Foreskin keratinocyte (primary cell): ENCODE measurements at places on chromosomes 3 and 15. TPM values are rescaled to one million over a fixed set of nuclear protein-coding genes. Genes with fewer than 3 reads are reported as not detected.
A peak's percentile ranks its signal among the peaks of the same experiment; 100 is the strongest.

DNA sequence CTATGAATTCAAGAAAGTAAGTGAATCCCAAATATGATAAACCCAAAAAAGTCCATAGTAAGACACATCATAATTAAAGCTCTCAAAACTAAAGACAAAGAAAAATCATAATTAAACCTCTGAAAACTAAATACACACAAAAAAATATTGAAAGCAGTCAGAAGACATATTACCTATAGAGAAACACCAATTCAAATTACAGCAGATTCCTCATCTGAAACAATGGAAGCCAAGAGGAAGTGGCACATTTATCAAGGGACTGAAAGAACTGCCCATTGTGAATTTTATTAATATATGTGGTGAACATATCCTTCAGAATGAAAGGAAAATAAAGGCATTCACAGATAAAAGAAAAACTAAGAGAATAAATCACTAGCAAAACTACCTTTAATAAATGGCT lies 128.2 kb downstream of the SCAPER start:
- DNase-seq, result no peak

- DNase-seq, result no peak
Observed at GRCh38 chr15:75532413-75533250, 46.5 kb downstream of the PTPN9 start.

DNA sequence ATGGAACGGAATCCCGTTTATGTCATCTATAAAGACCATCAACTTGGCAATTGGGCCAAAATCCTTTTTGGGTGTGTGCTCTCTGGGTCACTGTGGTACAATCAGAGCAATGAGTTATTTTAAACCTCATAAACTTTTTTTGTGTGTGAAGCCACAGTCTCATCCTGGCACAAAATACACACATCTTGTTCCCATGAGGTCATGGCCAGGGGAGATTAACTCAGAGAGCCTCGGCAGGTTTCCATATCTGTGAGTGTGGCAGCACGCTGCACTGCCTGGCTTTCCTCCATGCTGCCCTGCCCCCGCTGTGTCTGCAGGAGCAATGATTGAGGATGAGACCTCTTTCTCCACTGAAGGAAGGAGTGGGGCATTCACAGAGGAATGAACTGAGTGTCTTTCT lies 54.0 kb upstream of the DLG1 start:
- no peak for DNase-seq

DNA sequence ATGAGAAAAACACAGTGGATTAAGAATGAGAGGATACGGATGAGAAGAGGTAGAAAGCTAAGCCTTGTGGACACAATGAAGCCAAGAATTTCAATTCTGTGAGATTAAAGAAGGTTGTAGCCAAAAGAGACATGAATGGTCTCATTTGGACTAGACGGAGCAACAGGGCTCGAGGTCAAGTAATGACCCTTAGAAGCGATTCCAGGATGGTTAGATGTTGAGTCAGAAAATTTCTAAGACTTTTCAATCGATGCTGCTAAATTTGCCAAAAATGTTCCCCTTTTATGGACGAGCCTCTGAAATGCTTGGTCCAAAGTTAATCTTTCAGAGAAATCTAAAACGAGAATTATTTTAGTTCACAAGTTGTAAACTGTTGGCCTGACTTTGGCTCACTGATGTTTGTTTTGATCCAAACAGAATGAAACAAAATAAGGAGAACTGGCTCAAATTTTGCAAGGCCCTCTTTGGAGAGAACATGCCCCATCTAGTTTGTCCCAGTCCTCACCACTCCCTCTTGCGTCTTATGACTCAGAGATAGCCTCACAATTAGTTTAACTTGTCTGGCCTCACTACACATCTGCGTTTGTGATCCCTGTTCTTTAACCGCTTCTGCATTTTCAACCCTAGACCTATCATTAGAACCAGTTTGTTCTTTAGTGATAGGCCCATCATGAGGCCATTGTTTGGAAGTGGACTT lies 235.5 kb downstream of the PDZRN3 start:
- DNase-seq, result peak; percentile 30

DNA sequence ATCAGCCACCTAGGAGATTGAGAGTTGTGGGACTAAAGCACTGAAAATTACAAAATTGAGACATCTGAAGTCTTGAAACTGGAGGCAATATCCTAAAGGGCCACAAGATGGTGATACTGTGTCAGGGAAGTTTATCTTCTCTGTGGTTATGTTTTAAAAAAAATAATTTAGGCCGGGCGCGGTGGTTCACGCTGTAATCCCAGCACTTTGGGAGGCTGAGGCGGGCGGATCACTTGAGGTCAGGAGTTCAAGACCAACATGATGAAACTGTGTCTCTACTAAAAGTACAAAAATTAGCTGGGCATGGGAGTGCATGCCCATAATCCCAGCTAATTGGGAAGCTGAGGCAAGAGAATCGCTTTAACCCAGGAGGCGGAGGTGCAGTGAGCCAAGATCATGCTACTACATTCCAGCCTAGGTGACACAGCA lies 17.9 kb upstream of the NIT2 start:
- no peak for DNase-seq

DNA sequence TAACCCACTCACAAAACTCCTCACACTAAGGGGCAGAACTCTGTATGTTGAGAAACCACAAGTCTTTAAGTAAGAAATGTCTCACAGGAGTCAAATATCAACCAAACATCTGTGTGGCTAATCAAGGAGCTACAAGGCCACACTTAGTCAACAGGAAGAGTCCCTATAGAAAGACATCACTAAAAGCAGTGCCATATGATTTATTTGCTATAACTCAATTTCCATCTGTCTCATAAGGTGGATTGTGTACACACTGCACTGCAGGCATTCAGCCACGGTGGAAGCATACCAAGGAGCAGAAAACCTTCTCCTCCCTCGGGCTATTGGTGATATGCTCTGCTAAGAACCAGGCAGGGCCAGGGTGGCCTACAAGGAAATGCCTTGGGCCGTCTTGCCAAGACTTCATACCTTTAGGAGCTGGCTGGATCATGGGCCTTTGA lies 197.6 kb upstream of the CFAP20DC start:
- DNase-seq, result peak; percentile 55

- DNase-seq, result no peak
Observed at GRCh38 chr3:192515664-192516045, 211.7 kb downstream of the FGF12 start.

DNA sequence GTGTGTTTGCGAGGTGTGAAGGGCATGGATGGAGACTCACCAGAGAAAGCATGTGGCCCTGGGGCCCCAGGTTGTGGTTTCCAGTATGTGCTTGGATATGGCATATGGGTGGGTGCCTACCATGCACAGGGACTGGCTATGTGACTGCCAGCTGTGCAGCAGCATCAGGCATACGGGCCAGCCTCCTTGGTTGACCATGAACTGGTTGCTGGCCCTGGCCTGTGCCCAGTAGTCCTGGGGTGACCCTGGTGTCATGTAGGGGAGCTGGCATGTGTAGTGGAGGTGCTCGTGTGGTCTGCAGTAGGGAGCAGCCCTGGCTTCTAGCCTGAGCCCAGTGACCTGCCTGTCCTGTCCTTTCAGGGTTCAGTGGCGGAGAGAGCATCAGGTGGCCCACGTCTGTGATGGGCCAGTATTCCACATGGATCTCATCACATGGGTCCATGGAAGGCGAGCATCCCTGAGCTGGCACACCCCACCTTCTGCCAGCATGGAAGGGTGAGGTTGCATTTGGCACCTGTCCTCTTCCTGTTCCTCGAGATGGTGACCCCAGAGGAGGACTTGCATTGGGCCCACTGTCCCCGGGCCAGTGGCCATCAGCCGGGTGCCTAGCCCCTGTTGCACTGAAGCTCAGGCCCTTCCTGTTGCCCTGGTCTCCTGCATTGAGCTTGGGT lies 228.9 kb downstream of the SNRPN start:
- DNase-seq, result no peak

DNA sequence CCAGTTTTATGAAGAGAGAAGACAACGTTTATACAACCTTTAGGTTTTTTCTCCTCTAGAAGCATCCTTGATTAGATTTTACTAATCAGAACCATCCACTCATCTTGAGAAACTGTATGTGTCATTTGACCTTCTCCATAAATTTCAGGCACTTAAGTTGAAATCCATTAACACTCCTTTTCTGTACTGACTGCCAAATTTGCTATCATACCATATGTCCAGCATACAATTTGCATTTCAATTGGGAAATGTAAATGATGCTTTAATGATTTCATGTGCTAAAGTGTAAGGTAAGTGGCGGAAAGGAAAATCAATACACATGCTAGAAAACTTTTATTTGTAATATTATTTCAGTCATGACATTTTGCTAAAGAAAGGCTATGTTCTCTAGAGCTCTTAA lies 731.6 kb downstream of the GBE1 start:
- DNase-seq, result no peak

DNA sequence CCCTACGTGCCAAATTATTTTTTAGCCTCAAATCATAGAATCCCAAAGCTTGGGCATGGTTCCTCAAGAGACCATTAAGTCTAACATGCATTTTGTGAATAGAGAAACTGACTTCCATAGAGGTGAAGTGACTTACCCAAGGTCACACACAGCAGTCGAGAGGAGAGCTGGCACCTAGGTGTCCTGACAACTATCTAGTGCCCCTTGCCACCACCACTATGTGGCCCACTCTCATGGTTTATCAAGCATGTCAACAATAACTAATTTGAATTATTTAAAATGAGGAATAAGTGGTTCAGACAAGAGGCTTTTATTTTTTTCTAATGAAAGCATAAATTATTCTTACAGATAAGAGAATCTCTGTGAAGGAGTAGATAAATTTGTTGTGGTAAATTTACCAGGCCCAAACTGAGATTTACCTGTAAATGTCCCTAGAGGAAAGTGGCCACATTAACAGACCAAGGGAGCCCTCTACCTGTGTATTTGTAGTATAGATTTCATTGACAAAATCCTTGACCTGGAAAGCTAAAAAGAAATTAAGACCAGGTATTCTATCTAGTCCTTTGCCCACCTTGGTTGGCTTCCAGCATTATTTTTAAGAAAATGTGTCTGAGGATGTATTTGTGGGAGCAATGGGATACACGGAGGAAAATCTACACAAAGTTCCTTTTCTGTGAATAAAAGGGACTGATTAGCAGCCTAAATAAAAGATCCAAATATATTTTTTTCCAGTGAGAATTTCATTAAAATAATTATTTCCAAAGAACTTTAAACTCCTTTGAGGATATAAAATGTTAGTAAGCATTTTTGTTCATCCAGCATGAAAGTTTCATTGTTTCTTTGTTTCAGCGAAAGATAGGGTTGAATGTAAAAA lies 49.1 kb downstream of the IQCH start:
- DNase-seq, result peak; percentile 4

DNA sequence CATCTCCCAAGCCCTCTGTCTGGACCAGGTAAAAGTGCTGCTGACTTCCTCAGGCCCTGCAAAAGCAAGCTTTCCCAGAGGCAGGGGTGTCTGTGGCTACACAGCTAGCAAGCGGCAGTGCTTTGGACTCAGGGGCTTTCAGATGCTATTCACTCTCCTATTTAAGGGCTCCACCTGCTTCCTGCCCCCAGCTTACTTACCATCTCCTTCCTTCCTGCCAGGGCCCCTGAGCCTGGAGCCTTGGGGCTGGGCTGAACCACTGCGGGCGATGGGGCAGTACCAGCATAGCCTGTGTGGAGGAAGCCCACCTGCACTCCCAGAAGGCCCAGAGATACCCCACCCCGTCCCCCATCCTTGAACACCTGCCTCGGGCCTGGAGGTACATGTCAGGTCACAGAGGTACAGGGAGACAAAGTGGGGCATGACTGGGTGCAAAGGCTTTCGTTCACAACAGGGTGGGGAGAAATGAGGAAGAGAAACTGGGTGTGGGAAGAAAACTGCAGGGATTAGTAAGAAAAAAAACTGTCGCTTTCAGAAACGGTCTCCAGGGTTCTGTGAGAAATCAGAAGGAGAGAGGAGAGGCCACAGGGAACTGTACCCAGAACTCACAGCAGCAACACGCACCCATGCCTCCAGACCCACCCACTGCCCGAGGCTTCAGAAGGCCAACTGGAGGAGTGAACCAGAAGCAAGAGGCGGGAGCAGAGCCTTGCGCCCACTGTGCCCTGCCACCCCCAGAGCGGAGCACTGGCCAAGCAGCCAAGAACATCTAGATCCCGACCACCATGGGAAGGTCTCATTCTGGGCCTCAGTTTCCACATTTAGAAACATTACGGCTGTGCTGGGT lies 49.5 kb downstream of the CCDC12 start:
- no peak for DNase-seq

DNA sequence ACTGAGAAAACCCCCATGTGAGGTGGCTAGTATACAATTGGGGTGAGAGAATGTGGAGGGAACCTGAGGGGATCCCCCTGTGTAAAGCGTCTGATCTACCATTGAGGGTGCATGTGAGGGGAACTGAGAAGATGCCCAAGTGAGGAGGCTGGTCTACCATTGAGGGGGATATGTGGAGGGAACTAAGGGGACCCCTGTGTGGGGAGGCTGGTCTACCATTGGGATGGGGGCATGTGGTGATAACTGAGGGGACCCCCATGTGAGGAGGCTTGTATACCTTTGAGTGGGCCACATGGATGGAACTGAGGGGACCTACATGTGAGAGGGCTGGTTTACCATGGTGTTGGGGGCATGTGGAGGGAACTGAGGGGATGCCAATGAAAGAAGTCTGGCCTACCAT lies 160.8 kb downstream of the FBLN2 start:
- no peak for DNase-seq

DNA sequence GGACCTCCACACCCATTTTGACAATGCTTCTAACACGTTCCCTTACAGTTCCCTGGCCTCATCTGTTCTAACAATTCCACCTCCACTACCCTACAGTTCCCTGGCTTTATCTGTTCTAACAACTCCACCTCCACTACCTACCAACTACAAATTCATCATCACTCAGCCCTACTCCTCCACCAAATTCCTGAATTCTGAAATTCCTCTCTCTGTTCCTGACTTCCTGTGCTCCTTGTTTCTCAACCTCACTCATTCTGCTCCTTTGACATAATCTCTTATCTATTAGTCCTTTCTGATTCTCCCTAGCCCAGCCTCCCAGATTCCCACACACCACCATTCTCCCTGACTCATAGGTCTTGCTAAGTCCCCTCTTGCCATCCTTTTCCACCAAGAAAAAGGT lies 22.5 kb downstream of the UPK1B start:
- peak; percentile 42 for DNase-seq

DNA sequence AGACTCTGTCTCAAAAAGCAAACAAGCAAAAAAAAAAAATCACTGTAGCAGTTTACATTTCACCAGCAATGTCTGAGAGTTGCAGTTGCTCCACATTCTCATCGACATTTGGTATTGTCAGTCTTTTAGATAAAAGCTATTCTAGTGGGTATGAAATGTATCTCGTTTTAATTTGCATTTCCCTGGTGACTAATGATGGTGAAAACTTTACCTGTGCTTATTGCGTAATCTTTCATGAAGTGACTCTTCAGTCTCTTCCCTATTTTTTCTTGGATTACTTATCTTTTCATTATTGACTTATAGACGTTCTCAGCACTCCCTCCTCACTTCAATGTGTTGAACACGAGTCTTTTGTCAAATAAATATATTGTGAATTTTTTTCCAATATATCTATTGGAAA lies 37.2 kb upstream of the CLSTN2 start:
- peak; percentile 42 for DNase-seq

Gene CCR9
- not detected in 2 replicates for polyA plus RNA-seq

Gene SPINK8
- polyA plus RNA-seq, result not detected in 2 replicates

Gene MEX3B
- polyA plus RNA-seq, result 0.39 and 0.51 TPM in 2 replicates

Gene SAMD7
- polyA plus RNA-seq, result not detected in 2 replicates

Gene GOLGA6A
- polyA plus RNA-seq, result not detected in 2 replicates

Gene SCN11A
- not detected in 2 replicates for polyA plus RNA-seq

Gene ADAMTS7
- 0.42 and 0.92 TPM in 2 replicates for polyA plus RNA-seq

Gene MESP1
- polyA plus RNA-seq, result 0.47 and 0.63 TPM in 2 replicates

Gene CPEB1
- 0.03 TPM in 1 of 2 replicates, not detected in the other for polyA plus RNA-seq

Gene ADPGK
- 23.8 and 29.6 TPM in 2 replicates for polyA plus RNA-seq

Gene PRSS50
- not detected in 2 replicates for polyA plus RNA-seq

Gene OXSR1
- 21.8 and 24.8 TPM in 2 replicates for polyA plus RNA-seq

Gene CTXN2
- not detected in 2 replicates for polyA plus RNA-seq

Gene CD86
- 0.61 and 0.68 TPM in 2 replicates for polyA plus RNA-seq

Gene SKOR1
- 0.01 TPM in 1 of 2 replicates, not detected in the other for polyA plus RNA-seq

Gene DYNC1LI1
- 21.1 and 26.6 TPM in 2 replicates for polyA plus RNA-seq

Gene TJP1
- 13.8 and 17.6 TPM in 2 replicates for polyA plus RNA-seq
